ENCODE measurements at places on chromosomes 7 and 10.

DNA sequence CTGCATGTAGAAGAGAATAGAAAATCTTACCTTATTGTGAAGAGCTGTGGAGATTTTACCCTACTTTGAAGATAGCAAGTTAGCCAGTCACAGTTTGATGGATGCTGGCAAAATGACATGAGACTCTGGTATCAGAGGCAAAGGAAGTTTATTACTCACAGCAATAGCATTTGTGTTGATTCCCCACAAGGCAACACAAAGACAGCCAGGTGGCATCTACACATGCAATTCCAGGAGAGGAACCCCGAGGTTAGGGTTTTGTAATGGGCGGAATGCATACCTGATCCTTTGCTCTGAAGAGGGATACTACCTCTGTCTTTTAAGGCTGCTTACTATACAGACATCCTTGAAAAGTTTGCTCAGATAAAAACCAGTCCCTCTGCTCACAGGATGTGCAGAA is 59.5 kb downstream of the AHR start:
- DNase-seq = no peak

DNA sequence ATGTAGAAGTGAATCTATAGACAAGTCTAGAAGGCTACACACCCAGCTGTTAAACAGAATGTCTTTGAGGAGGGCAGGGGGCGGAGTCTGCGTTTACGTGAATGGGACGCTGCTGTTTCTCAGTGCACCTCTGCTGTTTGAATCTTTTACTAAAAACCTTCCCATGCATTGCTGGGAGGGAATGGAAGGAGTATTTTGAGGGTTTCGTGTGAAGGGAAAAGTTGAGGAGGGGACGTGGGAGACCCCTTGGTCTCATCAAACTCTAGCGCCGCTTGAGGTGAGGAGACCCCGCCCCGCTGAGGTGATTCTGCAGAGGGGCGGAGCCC is 492 bp upstream of the VCL start:
- no peak for DNase-seq

GRCh38 chr7:42494199-42494710 is 257.2 kb upstream of the GLI3 start:
- DNase-seq = no peak

DNA sequence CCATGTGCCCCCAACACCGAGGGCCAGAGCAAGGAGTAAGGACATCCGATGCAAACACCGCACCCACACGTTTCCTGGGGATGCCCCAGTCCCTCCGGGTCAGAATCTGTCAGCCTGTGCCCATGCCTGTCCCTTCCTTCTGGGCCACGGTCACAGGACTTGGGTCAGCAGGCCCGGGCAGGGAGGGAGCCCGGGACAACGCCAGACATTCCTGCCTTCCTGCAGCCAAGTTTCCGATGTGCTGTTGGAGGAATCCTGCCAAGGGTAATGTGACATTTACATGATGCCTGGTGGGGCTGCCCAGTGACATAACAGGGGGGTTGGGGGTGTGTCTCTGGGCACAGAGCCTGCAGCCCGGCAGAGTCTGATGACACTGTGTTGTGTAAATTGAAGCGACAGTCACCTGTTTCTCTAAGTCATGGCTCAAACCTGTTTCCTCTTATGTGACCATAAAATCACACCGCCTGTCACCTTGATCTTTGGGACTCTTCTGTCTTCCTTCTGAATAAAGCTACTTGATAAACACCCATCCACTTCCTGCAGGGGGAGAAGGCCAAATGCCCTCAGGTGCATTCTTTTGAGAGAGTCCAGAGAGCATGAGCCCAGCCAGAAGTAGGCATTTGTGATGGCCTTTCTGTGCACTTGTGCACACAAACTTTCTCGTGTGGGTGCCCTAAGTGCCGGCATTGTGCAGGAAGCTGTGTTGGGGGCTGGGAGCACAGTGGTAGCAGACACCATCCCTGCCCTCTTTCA is 175.3 kb upstream of the RHEB start:
- DNase-seq = no peak

DNA sequence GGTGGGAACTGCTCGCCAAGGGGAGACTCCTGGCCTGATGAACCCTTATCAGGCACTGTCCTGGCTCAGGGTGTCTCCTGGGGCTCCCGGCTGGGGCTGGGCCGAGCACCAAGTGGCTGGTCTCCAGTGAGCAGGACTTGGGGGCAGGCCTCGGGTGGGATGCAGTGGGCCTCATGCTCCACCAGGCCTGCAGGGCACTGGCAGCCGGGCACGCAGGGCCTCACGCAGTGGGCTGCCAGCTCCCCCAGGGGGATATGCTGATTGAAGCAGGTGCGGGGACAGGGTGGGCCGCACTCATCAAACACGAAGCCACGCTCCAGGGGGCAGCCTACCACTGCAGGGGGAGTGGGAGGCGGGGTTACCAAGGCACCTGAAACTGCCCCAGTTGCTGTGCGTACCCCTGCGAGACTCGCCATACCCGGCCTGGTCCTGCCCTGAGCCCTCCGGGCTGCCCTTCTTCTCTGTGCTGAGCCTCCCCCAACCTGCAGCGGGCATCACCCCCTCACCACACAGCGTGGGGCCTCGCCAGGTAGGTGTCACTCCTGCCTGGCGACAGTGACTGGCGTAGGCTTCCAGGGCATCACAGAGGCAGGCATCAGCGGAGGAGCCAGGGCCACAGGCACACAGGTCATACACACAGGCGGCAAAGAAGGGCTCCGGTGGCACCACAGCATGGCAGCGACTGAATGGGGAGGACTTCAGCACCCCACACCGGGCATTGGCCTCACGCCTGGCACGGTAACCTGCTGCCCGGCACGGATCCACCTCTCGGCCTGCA is 14.5 kb downstream of the ATP6V1F start:
- no peak for DNase-seq

- no peak for DNase-seq
These were observed 34.5 kb downstream of the PPP1R3C start for GRCh38 chr10:91598211-91598977.
